PC-3 (cell line): ENCODE measurements at places on chromosomes 6 and 20. TPM values are rescaled to one million over a fixed set of nuclear protein-coding genes. Genes with fewer than 3 reads are reported as not detected.

- DNase-seq = no peak
These were observed 156.7 kb downstream of the GRM4 start for GRCh38 chr6:33989016-33989854.

GRCh38 chr6:88377976-88378568 is 211.9 kb upstream of the CNR1 start:
- DNase-seq = no peak

GID8 gene
- 37.2 and 47.5 TPM in 2 replicates for total RNA-seq

RAET1G gene
- total RNA-seq = 1.5 and 2.0 TPM in 2 replicates

PRL gene
- not detected in 2 replicates for total RNA-seq

SOBP gene
- total RNA-seq = 0.15 and 0.17 TPM in 2 replicates

- DNase-seq = peak; percentile 69
These were observed 10.4 kb upstream of the VNN2 start for GRCh38 chr6:132768051-132768517.

DNA sequence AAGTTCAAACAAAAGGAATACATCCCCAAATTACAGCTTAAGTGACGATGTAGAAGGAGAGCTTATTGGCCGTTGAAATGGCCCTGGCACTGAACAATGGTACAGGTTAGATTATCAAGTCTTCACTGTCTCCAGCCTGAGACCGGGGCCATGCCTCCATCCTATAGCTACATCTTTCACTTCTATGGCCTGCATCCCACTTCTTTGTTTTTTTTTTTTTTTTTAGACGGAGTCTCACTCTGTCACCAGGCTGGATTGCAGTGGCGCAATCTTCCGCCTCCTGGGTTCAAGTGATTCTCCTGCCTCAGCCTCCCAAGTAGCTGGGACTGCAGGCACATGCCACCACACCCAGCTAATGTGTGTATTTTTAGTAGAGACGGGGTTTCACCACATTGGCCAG is 464.6 kb downstream of the CDH26 start:
- no peak for DNase-seq

DNA sequence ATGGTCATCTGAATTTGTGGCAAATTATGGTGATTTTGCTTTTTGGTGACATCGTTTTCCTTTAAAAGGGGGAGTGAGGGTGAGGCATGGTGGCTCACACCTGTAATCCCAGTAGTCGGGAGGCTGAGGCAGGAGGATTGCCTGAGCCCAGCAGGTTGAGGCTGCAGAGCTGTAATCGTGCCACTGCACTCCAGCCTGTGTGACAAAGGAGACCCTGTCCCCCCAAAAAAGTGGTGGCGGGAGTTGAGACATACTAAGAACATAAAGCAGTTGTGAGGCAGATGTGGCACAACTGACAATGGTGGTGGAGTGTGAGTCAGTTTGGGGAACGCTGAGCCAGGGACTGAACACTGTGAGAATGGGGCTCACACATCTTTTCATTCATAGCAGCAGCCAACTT is 45.5 kb downstream of the ADNP start:
- no peak for DNase-seq

- no peak for DNase-seq
These were observed 103.5 kb downstream of the DACT2 start for GRCh38 chr6:168216117-168216516.

TNFRSF21 gene
- 106 and 120 TPM in 2 replicates for total RNA-seq

DNA sequence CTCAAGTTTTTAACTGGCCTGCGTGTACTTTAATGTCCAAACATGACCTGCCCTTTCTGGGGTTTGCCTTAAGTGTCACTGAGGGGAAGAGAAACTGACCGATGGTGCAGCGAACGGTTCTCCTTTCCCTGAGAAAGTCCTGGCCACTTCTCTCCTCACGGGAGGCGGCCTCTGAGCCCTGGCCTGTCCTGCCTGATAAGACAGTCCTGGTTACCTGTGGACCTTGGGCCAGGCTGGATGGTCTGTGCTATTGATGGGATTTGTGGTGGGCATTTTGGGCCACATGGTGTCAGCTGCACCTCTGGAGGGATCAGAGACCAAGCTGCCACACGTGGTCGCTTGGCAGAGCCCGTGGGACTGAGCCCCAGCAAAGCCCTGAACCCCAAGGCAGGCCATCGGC is 11.6 kb upstream of the NTSR1 start:
- no peak for DNase-seq

GRCh38 chr6:3406362-3406821 is 50.5 kb downstream of the SLC22A23 start:
- DNase-seq = no peak

DNA sequence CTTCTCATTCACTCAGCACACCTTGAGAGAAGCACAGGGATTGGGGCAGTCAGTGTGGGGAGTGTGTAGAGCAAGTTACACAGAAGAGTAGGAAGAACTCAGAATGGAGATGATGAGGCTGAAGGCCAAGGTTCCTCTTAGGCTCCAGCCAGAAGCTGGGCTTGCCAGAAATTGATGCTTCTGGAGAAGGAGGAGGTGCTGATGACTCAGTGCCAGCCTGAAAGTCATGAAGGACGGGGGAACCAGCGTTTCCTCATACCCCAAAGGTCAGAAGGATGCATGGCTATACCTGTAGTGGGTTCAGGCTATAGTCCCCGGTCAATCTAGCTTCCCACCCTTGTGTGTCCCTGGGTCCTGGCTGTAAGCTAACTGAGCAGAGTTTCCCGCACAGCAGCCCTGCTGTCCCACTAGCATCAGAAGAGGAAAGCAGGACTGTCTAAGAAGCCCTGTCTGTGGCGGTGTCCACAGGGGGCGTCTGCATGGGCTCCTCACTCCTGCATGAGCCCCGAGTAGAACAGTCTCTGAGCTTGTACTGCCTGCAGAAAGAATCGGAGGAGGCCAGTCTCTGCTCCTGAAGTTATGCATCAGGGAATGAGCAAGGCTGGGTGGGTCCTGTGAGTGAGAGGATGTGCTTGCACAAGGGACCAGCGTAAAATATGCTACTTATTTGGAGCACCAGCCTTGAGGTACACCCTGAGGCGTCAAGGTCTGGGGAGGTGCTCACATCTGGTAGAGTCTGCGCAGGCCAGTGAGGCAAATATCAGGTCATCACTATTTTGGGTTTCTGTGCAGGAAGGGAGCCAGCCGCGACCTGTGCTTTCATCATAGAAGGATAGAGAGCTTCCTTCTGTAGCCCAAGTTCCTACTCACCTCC is 148.5 kb downstream of the MRPL14 start:
- DNase-seq = no peak
